GM23338 (cell line): ENCODE measurements at places on chromosomes 5 and 9. TPM values are rescaled to one million over a fixed set of nuclear protein-coding genes. Genes with fewer than 3 reads are reported as not detected.

- no peak for DNase-seq
- H3K4me3 ChIP-seq: no peak overlapping the region
- H3K36me3 ChIP-seq: no peaks in the 10 kb centered on the region
- H3K4me1 ChIP-seq: no peaks in the 10 kb centered on the region
- no peak overlapping the region for H3K27ac ChIP-seq
- no peaks in the 10 kb centered on the region for H3K27me3 ChIP-seq
These were observed 311.4 kb upstream of the RIOK2 start for GRCh38 chr5:97494465-97494864.

- H3K27me3 ChIP-seq: peaks cover 94% of the 10 kb centered on the region
- peak overlapping the region; percentile 50 for H3K4me3 ChIP-seq
- H3K4me1 ChIP-seq: peaks cover 55% of the 10 kb centered on the region
- peak; percentile 69 for DNase-seq
These were observed 2.2 kb downstream of the LMX1B start for GRCh38 chr9:126615791-126616447.

CD274 gene
- 0.17 TPM in 1 of 2 replicates, not detected in the other for polyA plus RNA-seq

GRCh38 chr5:89450149-89450538, 567.2 kb upstream of the MEF2C start:
- H3K36me3 ChIP-seq: no peaks in the 10 kb centered on the region
- peaks cover 42% of the 10 kb centered on the region for H3K4me1 ChIP-seq
- H3K27ac ChIP-seq: no peak overlapping the region
- no peak overlapping the region for H3K4me3 ChIP-seq
- no peak for DNase-seq
- H3K27me3 ChIP-seq: no peaks in the 10 kb centered on the region

GRCh38 chr5:152869971-152870370, 464.9 kb upstream of the NMUR2 start:
- H3K4me3 ChIP-seq: no peak overlapping the region
- peaks cover 12% of the 10 kb centered on the region for H3K4me1 ChIP-seq
- H3K27me3 ChIP-seq: no peaks in the 10 kb centered on the region
- no peaks in the 10 kb centered on the region for H3K36me3 ChIP-seq
- DNase-seq: no peak
- H3K27ac ChIP-seq: no peak overlapping the region

DNA sequence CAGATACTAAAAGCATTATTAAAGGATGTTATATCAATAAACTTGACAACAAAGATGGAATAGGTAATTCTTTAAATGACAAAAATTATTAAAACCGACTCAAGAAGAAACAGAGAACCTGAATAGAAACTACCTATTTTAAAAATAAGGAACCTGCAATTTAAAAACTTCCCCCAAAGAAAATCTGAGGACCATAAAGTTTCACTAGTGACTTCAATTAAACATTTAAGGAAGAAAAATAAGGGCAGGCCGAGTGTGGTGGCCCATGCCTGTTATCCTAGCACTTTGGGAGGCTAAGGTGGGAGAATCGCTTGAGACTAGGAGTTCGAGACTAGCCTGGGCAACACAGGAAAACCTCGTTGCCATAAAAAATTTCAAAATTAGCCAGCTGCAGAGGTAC, 99.6 kb downstream of the FANCC start:
- no peaks in the 10 kb centered on the region for H3K27me3 ChIP-seq
- H3K4me3 ChIP-seq: no peak overlapping the region
- no peak overlapping the region for H3K27ac ChIP-seq
- H3K4me1 ChIP-seq: peaks cover 23% of the 10 kb centered on the region
- no peaks in the 10 kb centered on the region for H3K36me3 ChIP-seq

GRCh38 chr5:106699796-106700195, 970.9 kb downstream of the EFNA5 start:
- H3K27ac ChIP-seq: no peak overlapping the region
- H3K27me3 ChIP-seq: no peaks in the 10 kb centered on the region
- H3K4me3 ChIP-seq: no peak overlapping the region
- H3K36me3 ChIP-seq: no peaks in the 10 kb centered on the region
- no peak for DNase-seq
- H3K4me1 ChIP-seq: no peaks in the 10 kb centered on the region

DNA sequence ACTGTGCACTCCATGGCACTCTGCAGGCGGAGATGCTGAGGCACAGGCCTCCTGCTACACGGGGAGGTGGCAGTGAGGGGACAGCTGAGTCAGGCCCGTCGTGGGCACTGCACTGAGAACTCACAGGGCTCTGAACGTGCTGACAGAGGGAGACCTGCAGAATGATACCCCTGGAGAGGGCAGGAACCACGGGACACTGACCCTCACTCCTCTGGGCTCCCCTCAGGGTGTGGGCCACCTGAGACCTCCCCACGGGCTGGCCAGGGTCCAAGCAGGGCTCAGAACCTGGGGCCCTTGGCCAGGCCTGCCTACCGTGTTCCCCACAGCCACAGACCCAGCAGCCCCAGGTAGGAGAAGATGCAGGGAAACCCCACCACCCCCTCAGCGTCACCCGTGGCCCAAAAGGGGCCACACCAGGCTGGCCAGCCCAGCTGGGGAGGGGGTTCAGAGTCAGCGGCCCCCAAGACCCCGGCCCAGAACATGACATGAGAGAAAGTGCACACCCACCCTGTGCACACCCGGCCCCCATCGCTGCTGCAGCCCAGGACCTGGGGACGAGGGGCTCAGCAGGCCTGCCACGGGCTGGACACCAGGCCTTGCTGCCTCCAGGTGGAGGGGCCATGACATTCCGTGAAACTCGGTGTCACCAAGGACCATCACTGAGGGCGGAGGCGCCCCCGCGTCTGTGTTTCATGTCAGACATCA, 30.9 kb downstream of the GLT6D1 start:
- H3K4me3 ChIP-seq: no peak overlapping the region
- H3K27me3 ChIP-seq: no peaks in the 10 kb centered on the region
- no peak overlapping the region for H3K27ac ChIP-seq
- H3K4me1 ChIP-seq: no peaks in the 10 kb centered on the region
- no peak for DNase-seq

FABP6 gene
- polyA plus RNA-seq: 7.5 and 9.7 TPM in 2 replicates

GRCh38 chr9:37451628-37452027, 13.6 kb downstream of the ZBTB5 start:
- peaks cover 9% of the 10 kb centered on the region; the same call in 1 of the 2 replicates for H3K4me1 ChIP-seq
- no peak for DNase-seq
- H3K4me3 ChIP-seq: no peak overlapping the region
- no peaks in the 10 kb centered on the region for H3K36me3 ChIP-seq
- H3K27ac ChIP-seq: no peak overlapping the region
- no peaks in the 10 kb centered on the region for H3K27me3 ChIP-seq

DNA sequence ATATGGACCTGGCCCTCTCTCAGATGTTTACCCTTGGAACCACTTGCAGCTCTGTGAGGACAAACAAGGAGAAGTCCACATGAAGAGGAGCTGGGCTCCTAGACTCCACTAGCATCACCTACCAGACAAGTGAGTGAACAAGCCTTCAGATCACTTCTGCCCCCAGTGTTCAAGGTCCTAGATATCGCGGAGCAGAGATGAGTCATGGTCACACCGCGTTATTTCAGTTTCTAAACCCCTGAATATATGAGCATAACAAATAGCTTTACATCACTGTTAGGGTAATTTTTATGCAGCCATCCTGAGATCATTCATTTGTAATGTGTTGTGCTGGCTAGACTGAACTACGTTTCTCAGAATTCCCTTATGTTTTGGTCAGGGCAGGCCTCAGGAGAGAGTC, 77.0 kb upstream of the DAP start:
- no peak overlapping the region for H3K4me3 ChIP-seq
- H3K4me1 ChIP-seq: no peaks in the 10 kb centered on the region
- H3K27ac ChIP-seq: no peak overlapping the region
- H3K27me3 ChIP-seq: no peaks in the 10 kb centered on the region

DNA sequence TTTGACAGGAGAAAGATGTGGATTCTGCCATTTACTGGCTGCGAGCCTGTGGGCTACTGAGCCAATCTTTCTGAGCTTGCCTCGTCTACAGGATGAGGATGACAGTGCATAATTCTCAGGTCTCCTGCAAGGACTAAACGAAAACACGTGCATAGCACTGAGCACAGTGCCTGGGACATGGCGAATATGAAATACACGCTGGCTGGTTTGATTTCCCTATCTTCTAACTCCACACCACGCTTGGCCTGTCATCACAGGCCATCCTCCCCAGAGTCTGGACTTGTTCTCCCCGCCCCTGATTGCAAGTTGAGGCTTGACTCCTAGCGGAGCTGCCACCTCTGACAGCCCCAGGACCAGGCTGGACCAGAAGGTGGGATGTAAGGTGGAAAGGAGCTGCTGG, 37.9 kb downstream of the ARPC5L start:
- H3K4me1 ChIP-seq: no peaks in the 10 kb centered on the region
- H3K36me3 ChIP-seq: no peaks in the 10 kb centered on the region
- DNase-seq: no peak
- H3K27me3 ChIP-seq: no peaks in the 10 kb centered on the region

GRCh38 chr5:179588166-179588565, 35.3 kb downstream of the HNRNPH1 start:
- no peak overlapping the region for H3K4me3 ChIP-seq
- no peaks in the 10 kb centered on the region for H3K27me3 ChIP-seq
- H3K27ac ChIP-seq: no peak overlapping the region
- peaks cover 34% of the 10 kb centered on the region for H3K36me3 ChIP-seq

DNA sequence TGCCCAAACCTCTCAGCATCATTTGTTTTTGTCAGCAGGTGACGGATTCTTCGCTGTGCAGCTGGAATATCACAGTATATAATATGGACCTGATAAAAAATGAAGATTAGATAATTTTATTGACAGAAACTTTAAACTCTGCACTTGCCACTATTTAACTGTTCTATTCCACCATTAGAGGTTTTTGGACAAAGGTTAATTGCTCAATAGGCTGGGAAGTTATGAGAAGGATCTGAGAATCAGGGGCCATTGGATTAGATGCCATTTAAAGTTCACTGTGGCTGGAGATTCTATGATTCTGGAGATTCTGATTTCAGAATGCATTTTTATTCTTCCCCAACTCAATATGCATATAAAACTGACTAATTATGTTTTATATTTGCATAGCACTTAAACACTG, 59.8 kb upstream of the ANXA1 start:
- H3K4me3 ChIP-seq: no peak overlapping the region
- H3K27me3 ChIP-seq: no peaks in the 10 kb centered on the region
- H3K36me3 ChIP-seq: no peaks in the 10 kb centered on the region
- DNase-seq: no peak

DNA sequence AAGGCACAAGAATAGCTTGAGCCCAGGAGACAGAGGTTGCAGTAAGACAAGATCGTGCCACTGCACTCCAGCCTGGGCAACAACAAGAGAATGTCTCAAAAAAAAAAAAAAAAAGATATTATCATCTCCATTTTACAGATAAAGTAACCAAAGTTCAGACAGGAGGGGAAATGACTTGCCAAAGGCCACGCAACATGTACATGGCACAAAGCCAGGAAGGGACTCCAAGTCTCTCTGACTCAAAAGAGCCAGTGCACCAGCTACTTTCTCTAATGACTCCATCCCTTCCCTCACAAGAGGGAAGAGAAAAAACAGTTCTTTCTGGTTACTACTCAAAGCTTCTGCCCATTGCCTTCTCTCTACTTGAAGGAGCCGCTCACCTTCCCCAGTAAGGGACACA, 34.1 kb downstream of the SIL1 start:
- no peak overlapping the region for H3K4me3 ChIP-seq
- DNase-seq: no peak
- no peaks in the 10 kb centered on the region for H3K36me3 ChIP-seq
- no peaks in the 10 kb centered on the region for H3K27me3 ChIP-seq

- H3K4me3 ChIP-seq: no peak overlapping the region
- H3K27ac ChIP-seq: no peak overlapping the region
- H3K27me3 ChIP-seq: no peaks in the 10 kb centered on the region
These were observed 250.4 kb upstream of the IRX4 start for GRCh38 chr5:2133080-2133479.

DNA sequence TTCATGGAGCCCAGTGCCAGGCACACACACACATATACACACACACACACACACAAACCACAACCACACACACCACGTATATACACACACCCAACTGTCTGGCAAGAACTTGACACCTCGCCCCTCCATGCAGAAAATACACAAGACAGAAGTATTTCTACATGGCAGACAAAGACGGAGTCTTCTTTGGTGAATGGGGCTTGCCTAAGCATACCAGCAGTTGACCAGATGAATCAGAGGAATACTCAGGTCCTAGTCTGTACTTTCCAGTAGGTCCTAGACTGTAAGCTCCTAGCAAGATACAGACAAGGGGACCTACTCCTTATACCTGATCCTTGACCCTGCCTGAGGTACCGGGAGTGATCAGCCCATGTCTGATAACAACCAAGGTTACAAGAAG, 60.1 kb downstream of the SIL1 start:
- no peaks in the 10 kb centered on the region for H3K27me3 ChIP-seq
- no peak overlapping the region for H3K4me3 ChIP-seq
- no peak overlapping the region for H3K27ac ChIP-seq

- no peaks in the 10 kb centered on the region for H3K36me3 ChIP-seq
- no peak for DNase-seq
- H3K4me3 ChIP-seq: no peak overlapping the region
- H3K27me3 ChIP-seq: no peaks in the 10 kb centered on the region
- no peak overlapping the region for H3K27ac ChIP-seq
These were observed 130.2 kb downstream of the DNAH5 start for GRCh38 chr5:13814301-13814700.

CCL21 gene
- polyA plus RNA-seq: not detected in 2 replicates

NR2F1-AS1 gene
- polyA plus RNA-seq: 4.5 and 9.2 TPM in 2 replicates

NFIB gene
- 2.4 and 3.9 TPM in 2 replicates for polyA plus RNA-seq

TIMD4 gene
- not detected in 2 replicates for polyA plus RNA-seq

- H3K27me3 ChIP-seq: no peaks in the 10 kb centered on the region
- no peak overlapping the region for H3K4me3 ChIP-seq
- peaks cover 12% of the 10 kb centered on the region for H3K4me1 ChIP-seq
- DNase-seq: no peak
- no peaks in the 10 kb centered on the region; the same call in 1 of the 2 replicates for H3K36me3 ChIP-seq
- no peak overlapping the region for H3K27ac ChIP-seq
These were observed 243.0 kb downstream of the PIK3R1 start for GRCh38 chr5:68458416-68459021.

ADRA1B gene
- polyA plus RNA-seq: not detected in 2 replicates

SOHLH1 gene
- not detected in 2 replicates for polyA plus RNA-seq

DNA sequence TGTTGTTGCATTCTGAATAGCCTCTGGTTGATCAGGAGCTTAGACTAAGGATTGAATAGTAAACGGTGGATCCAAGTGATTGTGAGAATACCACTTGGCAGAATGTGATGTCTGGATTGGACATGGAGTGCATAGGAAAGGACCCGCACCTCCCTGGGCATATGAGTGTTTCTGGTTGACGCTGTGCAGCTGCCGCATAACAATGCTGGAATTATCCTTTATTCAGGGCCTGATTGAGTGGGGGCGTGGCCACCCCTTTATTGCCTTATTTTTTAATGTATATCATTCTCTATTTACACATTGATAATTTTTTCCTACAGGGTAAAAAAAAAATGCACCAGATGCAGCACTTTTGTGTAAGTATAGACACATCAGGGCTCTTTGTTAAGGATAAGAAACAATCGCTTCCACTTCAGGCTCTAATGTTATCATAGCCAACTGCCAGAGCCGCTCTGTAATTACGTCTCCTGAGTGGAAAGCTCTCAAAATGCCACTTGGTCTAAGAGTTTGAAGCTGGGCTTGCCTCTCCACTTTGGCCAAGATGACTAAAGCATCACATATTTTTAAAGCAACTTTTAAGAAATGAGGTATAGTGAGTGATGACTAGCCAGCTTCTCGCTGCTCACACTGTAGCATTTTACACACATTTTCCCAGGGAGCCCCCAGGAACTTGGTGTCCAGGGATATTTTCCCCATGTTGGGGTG, 5.7 kb downstream of the FGD3 start:
- no peaks in the 10 kb centered on the region for H3K27me3 ChIP-seq
- no peak overlapping the region for H3K4me3 ChIP-seq
- peaks cover 2% of the 10 kb centered on the region for H3K4me1 ChIP-seq
- no peak for DNase-seq

- no peak overlapping the region for H3K4me3 ChIP-seq
- H3K27ac ChIP-seq: no peak overlapping the region
- peaks cover 22% of the 10 kb centered on the region; the same call in 1 of the 2 replicates for H3K4me1 ChIP-seq
- no peaks in the 10 kb centered on the region for H3K36me3 ChIP-seq
These were observed 52.5 kb downstream of the ZNF474 start for GRCh38 chr5:122181863-122182262.
